Stomach (tissue), 19 donors: ENCODE measurements at places on chromosomes 3 and 15. TPM values are rescaled to one million over a fixed set of nuclear protein-coding genes. Genes with fewer than 3 reads are reported as not detected.

DNA sequence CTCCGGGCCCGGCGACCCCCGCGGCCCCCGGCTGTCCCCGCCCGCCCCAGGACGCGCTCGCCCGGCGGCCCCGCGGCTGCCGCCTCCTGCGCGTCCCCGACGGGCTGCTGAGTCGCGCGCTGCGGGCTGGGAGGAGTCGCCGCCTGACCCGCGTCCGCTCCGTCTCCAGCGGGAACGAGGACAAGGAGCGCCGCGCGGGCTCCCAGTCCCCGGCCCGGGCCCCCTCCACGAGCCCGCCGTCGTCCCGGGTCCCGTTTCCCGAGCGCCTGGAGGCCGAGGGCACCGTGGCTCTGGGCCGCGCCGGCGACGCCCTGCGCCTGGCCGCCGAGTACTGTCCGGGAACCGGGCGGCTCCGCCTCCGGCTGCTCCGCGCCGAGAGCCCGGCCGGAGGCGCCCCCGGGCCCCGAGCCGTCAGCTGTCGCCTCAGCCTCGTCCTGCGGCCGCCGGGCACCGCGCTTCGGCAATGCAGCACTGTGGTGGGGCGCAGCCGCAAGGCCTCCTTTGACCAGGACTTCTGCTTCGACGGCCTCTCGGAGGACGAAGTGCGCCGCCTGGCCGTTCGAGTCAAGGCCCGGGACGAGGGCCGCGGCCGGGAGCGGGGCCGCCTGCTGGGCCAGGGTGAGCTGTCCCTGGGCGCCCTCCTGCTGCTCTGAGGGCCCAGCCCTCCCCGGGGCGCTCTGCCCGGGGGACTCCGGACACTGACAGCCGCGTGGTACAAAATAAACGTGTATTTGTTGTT, 1.5 kb downstream of the C2CD4A start:
- peak overlapping the region; percentile 76 for H3K4me3 ChIP-seq
- no peaks in the 10 kb centered on the region for H3K27me3 ChIP-seq
- H3K27ac ChIP-seq, result peak overlapping the region; percentile 87

DNA sequence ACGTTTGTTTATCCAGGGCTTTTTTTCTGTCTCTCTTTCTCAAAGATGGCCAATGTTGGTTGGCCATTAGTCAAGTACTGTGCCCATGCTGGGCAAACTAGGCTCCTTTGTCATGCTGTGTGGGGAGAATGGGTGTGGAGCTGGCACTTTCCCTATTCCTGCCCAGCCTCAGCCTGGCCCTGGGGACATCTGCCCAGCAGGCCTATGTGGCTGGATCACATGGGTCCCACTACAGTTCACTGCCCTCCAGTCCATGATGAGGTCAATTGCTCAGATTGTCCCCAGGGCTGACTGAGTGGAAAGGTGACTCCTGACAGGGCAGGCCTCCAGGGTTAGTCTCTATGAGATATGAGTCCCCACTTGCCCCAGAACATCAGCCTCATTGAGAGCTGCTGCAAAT, 54.4 kb upstream of the HERC1 start:
- H3K27me3 ChIP-seq, result no peaks in the 10 kb centered on the region
- DNase-seq, result no peak
- H3K4me3 ChIP-seq, result no peak overlapping the region
- peaks cover 25% of the 10 kb centered on the region for H3K4me1 ChIP-seq
- H3K27ac ChIP-seq, result no peak overlapping the region

DNA sequence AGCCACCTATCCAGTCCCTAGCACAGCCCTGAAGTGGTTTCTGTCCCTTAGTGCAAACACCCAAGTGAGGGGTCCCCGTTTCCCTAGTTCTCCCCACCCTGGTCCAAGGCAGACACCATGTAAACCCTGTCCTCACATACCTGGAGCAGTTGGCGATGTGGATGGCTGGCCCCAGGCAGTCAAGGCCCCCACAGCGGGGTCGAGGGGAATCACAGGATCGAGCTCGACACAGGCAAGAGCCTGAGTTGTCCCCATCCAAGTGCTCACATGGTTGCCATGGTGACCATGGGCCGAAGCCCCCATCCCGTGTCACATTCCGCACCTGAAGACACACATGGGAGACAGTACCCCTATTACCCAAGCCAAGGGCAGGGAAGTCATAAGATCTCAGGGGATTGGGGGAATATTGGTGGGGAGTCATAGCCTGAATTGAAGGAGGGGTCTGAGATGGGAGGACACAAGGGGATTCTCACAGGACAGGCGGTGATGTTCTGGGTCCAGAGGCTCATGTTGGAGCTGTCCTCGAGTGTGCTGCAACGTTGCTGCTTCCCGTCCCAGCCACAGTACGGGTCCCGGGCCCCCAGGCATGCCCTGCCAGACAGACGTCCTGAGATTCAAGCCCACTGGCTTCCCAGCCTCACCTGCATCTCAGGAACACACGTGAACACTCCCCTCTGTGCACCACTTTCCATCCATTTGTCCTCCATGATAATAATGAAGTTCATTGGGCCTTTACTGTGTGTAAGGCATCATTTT, 112.1 kb downstream of the SEMA5B start:
- no peak for DNase-seq
- no peak overlapping the region for H3K27ac ChIP-seq

DNA sequence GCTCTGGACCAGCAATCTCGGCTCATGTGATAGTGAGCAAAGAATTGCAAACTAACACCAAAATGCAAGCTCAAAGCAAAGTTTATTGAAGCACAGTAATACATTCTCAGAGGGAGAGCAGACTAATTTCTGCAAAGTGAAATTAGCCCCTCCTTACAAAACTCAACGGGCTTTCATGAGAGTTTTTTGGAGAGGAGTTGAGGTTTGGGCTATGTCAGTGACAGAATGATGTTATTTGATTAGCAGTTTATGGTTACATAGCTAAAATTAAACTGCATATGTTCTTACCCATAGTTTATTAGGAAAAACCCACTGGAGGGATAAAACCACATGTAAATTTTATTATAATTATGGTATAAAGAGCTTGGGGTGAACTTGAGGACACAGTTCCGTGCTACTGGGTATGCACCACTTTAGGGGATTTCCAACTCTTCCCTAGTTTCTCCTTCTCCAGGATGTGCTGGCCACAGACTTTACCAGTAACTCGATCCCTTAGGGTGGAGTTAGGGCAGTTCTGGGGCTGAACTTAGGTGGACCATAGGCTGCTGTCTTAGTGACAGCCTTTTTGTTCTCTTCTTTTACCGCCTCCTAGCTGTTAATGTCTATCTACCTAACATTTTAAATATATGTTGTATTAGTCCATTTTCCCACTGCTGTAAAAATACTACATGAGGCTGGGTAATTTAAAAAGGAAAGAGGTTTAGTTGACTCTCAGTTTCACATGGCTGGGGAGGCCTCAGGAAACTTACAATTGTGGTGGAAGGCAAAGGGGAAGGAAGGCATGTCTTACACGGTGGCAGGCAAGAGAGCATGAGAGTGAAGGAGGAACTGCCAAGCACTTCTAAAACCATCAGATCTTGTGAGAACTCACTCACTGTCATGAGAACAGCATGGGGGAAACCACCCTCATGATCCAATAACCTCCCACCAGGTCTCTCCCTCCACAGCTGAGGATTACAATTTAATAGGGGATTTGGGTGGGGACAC, 8.9 kb upstream of the AADACL2 start:
- H3K27ac ChIP-seq, result no peak overlapping the region
- no peaks in the 10 kb centered on the region for H3K27me3 ChIP-seq
- H3K4me3 ChIP-seq, result no peak overlapping the region
- H3K36me3 ChIP-seq, result no peaks in the 10 kb centered on the region
- peak; percentile 4 for DNase-seq
- no peaks in the 10 kb centered on the region for H3K4me1 ChIP-seq

GRCh38 chr3:190877925-190878324, 15.4 kb upstream of the GMNC start:
- no peaks in the 10 kb centered on the region for H3K36me3 ChIP-seq
- no peak for DNase-seq
- no peak overlapping the region for H3K4me3 ChIP-seq
- no peaks in the 10 kb centered on the region for H3K27me3 ChIP-seq
- H3K4me1 ChIP-seq, result no peaks in the 10 kb centered on the region

DNA sequence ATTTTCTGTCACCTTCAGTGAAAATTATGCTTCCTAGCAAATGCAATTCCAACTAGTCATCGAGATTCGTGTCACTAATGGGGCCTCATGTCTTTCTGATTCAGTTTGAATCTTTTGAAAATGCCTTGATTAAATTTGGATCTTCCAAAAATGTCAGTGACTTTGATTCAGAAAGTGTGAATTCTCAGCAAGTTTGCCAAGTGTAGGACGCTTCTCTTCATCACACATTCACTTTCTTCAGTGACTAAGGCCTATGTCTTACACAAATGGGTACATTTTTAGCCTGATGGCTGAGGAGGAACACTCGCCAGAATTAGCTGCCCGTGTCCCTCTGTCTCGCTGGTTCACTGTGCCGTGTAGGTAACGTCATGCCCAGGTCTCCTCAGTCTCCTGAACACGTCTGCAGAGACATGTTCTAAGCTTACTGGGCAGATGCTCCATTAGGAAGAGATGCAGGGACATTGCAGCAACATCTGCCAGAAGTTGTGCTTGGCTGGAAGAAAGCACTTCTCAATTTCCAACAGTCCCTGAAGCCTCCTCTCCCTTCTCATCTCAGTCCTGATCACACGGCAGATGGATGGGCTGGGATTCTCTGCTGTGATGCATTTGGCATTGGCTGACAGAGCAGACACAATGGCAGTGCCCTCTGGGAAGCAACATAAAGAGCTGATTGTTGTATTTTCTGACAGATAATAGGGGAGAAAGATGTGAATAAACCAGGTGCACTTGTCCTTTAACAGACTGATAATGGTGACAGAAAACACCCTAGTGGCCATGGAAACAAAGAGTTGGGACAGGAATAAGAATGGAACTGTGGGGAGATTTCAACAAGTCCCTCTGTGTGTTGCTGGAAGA, 29.1 kb upstream of the LYZL4 start:
- no peaks in the 10 kb centered on the region for H3K27me3 ChIP-seq
- no peaks in the 10 kb centered on the region for H3K4me1 ChIP-seq

DNA sequence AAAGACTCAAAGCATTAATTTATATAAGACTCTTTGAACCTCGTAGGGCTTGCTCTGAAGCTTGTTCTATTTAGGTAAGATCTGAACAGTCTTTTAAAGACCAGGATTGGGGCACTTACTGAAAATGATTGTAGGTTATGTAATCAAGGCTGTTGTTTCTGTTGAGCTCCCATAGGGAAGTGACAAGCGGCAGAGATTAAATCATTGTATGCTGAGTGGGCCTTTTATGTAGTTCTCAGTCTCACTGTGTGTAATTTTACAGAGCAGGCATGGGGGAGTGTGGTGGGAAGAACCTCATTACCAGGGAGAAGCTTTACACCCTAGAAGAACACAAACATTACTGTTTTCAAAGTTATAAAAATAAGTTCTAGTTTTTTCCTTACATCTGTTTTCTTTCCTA, 160.0 kb upstream of the SNTN start:
- no peaks in the 10 kb centered on the region for H3K27me3 ChIP-seq
- no peak for DNase-seq
- H3K36me3 ChIP-seq, result no peaks in the 10 kb centered on the region
- no peak overlapping the region for H3K4me3 ChIP-seq
- H3K4me1 ChIP-seq, result no peaks in the 10 kb centered on the region

- no peak for DNase-seq
- H3K36me3 ChIP-seq, result no peaks in the 10 kb centered on the region
- no peaks in the 10 kb centered on the region for H3K4me1 ChIP-seq
These were observed 28.3 kb downstream of the IMPG2 start for GRCh38 chr3:101292027-101292426.

GRCh38 chr15:65547841-65548240, 17.6 kb downstream of the HACD3 start:
- DNase-seq, result no peak
- H3K4me3 ChIP-seq, result no peak overlapping the region
- H3K4me1 ChIP-seq, result no peaks in the 10 kb centered on the region
- no peaks in the 10 kb centered on the region for H3K36me3 ChIP-seq
- H3K27me3 ChIP-seq, result no peaks in the 10 kb centered on the region
- no peak overlapping the region for H3K27ac ChIP-seq

DNA sequence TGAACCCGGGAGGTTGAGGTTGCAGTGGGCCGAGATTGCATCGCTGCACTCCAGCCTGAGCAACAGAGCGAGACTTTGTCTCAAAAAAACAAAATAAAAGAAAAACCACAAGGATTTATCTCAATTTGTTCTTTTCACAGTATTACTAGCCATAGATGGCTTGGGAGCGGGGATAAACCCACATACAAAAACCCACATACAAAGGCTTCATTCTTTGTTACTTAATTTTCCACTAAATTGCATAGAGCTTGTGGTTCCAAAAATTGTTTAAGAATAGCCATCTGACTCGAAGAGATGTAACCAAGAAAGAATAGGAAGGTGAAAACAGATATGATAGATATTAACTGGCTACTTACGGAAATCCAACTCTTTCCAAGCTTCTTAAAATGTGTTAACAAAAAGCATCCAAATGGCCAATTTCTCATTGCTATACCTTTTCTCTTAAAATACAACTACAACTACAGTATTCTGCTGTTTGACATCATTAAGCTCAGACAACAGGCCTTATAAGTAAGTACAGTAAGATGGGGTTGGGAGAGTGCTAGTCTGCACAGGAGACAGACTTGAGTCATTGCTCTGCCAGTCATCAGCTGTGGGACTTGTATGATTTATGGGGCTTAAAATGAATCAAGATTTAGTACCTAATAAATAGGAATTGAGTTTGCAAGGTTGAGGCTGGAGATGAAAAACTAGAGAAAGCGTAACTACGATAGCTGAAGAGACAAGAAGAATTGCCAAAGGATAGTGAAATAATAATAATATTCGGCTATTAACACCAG, 96.6 kb upstream of the PLXND1 start:
- DNase-seq, result no peak
- no peaks in the 10 kb centered on the region for H3K27me3 ChIP-seq
- H3K4me3 ChIP-seq, result no peak overlapping the region

DNA sequence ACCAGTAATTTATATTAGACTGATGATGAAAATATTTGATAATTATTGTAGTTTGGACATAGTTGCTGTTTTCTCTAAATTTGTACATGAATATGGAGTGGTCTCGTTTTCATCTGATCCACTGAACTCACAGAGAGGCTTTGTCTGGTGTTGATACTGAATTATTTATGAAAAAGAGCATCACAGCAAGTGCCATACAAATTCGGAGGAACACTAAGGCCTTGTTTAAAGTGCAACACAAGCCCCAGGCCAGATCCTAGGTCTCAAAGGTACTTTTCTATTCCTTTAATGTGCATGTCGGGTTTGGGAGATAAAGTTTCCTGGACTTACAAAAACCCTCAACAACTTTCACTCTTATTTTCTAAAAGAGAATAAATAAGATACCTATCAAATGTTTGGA, 796.8 kb upstream of the EPHA6 start:
- H3K27ac ChIP-seq, result no peak overlapping the region
- no peaks in the 10 kb centered on the region for H3K27me3 ChIP-seq
- H3K4me1 ChIP-seq, result no peaks in the 10 kb centered on the region
- H3K4me3 ChIP-seq, result no peak overlapping the region
- no peaks in the 10 kb centered on the region for H3K36me3 ChIP-seq
- no peak for DNase-seq

GRCh38 chr3:60133269-60134162, 1083.7 kb upstream of the CFAP20DC start:
- peaks cover 9% of the 10 kb centered on the region for H3K4me1 ChIP-seq
- H3K4me3 ChIP-seq, result no peak overlapping the region
- no peaks in the 10 kb centered on the region for H3K27me3 ChIP-seq
- no peaks in the 10 kb centered on the region for H3K36me3 ChIP-seq

GRCh38 chr3:10338591-10339353, 17.9 kb upstream of the SEC13 start:
- no peaks in the 10 kb centered on the region for H3K36me3 ChIP-seq
- no peak overlapping the region for H3K27ac ChIP-seq
- H3K27me3 ChIP-seq, result no peaks in the 10 kb centered on the region
- H3K4me1 ChIP-seq, result no peaks in the 10 kb centered on the region
- H3K4me3 ChIP-seq, result no peak overlapping the region

The TMC3 gene
- not detected for polyA plus RNA-seq

The GNB4 gene
- 9.8 TPM for polyA plus RNA-seq

The GP5 gene
- not detected for polyA plus RNA-seq

The WDR6 gene
- 59.4 TPM for polyA plus RNA-seq
